Glomerular endothelial cell (primary cell): ENCODE measurements at places on chromosomes 1 and 21.

DNA sequence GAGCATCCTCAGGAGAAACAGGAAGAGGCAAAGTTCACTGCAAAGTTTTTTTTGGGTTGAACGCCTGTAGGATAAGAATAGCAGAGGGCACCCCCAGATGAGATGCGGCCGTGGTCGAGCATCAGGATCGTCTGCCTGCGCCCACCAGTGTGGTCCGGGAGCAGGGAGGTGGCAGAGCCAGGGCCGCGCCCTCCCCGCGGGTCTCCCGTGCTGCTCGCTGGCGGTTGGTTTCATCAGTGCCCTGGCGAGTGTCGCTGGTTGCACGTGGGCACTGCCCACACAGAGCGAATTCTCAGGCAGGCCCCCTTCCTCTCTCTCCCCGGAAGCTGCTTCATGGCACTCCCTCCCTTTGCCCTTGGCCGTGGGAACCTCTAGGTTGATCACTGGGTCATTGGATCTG, 120.0 kb downstream of the PCBP3 start:
- DNase-seq, result no peak

DNA sequence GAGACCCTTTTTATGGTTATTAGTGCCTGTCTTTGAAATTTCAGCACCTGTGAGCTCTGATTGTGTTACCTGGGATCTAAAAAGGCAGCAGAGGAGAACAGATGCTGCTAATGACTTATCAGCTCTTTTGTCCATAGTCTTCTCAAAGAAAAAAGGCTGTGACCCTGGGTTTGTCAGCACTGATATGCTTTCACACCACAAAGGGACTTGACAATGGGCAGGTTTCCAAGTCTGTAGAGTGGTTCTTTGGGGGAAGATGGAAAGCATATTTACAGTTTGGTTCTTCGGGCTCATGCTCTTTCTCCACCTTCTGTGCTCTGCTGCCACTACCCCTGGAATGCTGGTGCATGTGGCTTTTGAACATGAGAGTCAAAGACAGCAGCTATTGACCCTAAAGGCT, 32.0 kb downstream of the DNAJC6 start:
- no peak for DNase-seq

GRCh38 chr21:15164678-15165303, 100.0 kb upstream of the NRIP1 start:
- no peak for DNase-seq

DNA sequence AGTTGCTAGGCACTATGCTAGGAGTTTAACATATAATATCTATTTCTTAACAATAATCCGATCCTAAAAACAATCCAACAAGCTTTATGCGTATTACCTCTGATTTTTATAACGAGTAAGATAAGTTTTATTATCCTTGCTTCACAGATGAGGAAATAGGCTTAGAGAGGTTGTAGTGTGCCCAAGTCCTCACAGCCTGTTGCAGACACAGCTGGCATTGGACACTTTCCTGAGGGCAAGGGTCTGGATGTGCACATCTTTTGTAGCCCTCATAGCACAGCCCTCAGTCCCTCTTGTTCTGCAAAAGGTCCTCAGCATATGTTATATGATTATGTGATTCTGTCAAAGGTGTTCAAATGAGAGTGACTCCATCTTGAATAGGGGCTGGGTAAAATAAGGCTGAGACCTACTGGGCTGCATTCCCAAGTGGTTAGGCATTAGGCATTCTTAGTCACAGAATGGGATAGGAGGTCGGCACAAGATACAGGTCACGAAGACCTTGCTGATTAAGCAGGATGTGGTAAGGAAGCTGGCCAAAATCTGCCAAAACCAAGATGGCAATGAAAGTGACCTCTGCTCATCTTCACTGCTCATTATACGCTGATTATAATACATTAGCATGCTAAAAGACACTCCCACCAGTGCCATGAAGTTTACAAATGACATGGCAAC, 75.7 kb upstream of the F3 start:
- no peak for DNase-seq

GRCh38 chr1:162599451-162599850, 32.8 kb upstream of the DDR2 start:
- DNase-seq, result no peak

GRCh38 chr1:243267914-243268653, 12.2 kb downstream of the SDCCAG8 start:
- DNase-seq, result peak; percentile 77

DNA sequence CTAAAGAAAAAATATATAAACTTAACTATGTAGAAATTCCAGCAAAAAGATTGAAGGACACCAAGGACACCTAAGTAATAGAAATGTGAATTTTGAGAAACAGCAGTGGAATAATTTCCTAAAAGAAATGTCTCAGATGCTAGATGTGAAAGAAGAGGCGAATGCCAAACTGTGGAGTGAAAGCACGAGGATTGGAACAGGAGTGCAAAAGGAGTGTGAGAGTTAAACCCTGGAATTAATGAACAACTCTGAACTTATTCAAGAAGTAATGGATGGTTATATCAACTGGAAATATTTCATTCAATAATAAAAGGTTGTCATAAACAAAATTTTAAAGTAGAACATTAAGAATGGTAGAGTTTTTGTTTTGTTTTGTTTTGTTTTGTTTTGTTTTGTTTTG, 78.5 kb upstream of the SGIP1 start:
- no peak for DNase-seq

GRCh38 chr21:42595283-42596187, 57.9 kb upstream of the PDE9A start:
- no peak for DNase-seq

DNA sequence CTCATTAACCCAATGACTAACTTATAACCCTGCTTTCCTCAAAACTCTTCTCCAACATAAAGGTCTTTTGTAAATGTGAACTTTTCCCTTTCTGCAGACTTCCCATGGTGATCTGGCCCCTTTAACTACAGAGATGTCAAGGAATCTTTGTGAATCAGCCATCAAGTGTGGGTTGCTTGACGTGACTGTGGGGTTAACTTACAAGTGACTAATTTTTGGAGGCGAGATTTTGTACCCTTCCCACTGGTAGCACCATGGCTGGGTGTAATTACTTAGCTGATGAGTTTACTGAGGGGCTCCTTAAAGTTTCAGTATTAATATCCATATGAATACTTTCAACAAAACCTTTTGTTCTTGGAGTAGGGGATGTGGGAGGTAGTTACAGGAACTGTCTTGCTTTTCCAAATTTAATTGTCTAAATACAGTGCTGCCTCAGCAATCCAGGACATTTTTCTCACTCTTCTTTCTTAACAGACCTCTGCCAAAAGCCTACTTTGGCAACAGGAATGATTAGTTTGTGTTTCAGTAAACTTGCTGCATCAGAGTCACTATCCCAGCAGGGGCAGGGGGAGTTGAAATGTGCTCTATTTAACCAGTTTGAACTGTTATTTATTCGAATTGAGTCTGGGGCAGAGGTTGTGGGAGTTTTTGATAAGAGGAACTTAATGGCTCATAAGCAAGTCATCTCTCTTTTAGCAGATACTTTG, 217.3 kb upstream of the FGGY start:
- no peak for DNase-seq

DNA sequence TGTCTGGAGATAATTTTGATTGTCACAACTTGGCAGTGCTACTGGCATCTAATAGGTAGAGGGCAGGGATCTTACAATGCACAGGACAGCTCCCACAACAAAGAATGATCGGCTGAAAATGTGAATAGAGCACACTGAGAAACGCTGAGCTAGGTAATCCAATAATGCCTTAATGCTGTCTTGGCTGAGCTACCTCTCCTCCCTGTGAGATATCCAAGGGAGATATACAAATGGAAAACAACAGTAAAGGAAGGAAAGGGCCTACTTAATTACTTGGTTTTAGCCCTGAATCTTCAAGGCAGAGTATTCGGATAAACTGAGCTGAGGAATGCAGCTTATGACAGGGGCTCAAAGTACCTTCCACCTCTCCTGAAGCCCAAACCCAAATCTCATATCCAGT, 2.9 kb downstream of the DNASE2B start:
- no peak for DNase-seq

DNA sequence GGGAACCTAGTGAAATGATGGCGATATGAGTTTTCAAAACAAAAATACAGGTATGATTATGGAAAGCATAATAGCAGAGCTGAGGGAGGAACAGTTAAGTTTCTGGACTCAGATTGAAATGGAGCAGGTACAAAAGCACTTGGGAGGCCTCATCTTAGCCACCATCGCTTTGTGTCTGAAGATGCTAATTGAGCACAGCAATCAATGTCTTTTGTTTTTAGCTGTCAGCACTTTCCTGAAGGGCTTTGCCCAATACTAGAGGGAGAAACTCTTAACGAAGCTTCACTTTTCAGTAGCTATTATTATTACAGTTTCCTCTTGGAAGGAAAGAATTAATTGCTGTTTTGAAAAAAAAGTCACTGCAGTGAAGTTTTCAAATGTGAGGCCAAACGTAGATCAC, 348.7 kb downstream of the RWDD3 start:
- DNase-seq, result no peak

- no peak for DNase-seq
These were observed 277.5 kb upstream of the KAZN start for GRCh38 chr1:14320986-14321385.
